ENCODE measurements at places on chromosomes 6 and 20.
A peak's percentile ranks its signal among the peaks of the same experiment; 100 is the strongest.

- DNase-seq: no peak
Measured at GRCh38 chr6:159645640-159646039, 47.4 kb downstream of the SOD2 start.

DNA sequence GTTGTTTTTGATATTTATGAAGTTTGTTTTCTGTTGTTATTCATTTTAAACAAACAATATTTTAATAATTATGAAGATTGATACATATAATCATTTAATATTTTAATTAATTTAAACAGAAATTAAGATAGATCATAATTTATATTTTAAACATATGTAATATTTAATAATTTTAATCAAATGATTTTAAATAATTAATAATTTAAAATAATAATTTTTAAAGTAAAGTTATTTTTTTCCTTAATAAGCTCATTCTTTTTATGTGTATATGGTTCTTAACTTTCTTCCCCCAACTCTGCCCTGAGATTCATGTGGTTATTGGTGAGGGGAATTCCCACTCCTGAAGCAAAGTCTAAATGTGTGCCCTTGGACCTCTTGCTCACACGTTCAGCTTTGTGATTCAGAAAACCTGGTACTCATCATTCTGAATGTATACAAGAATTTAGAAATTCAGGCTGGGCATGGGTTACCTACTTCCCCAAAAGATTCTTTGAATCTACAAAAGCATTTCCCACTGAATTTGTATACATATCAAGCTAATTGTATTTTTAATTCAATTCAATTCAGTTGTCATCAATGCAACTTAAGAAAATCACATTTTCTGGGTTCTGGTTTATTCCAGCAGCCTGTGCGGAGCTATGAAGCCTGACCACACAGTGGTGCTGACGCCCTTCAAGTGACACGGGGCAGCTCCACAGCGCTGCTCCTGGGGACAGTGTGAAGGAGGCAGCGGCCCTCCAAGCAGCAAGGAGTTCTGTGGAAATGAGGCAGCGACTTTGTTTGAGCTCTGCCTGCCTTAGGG is 168.9 kb upstream of the UST start:
- peak; percentile 34 for DNase-seq

GRCh38 chr6:33815854-33816253 is 12.1 kb upstream of the MLN start:
- DNase-seq: peak; percentile 43

GRCh38 chr6:162219266-162219665 is 508.3 kb downstream of the PRKN start:
- DNase-seq: no peak

- no peak for DNase-seq
Measured at GRCh38 chr6:43798688-43799444, 28.9 kb downstream of the VEGFA start.

- DNase-seq: no peak
Measured at GRCh38 chr20:42889517-42889916, 300.2 kb downstream of the PTPRT start.

Measured in NCI-H2227 treated with DMSO at 0.1 percent for 48 hours (cell line).